Body of pancreas (tissue), 4 donors: ENCODE measurements at places on chromosomes 4 and X. TPM values are rescaled to one million over a fixed set of nuclear protein-coding genes. Genes with fewer than 3 reads are reported as not detected.

GRCh38 chrX:69535661-69536060 lies 31.5 kb downstream of the NALF2 start:
- H3K27ac ChIP-seq: no peak overlapping the region

DNA sequence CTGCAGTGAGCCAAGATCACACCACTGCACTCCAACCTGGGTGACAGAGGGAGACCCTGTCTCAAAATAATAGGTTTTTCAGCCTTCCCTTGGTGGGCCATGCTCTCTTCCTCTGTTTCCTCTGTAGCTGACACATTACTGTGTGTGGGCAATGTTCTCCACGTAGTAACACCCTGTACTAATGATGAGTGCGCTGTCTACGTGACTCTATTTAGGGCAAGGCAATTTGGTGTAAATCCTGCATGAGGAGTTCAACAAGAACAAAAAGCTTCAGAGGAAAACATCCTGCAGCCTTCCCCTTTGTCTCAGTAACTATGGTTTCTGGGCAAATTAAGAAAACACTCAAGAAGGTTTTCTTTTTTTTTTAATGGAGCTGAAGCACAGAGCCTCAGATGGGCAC lies 24.4 kb upstream of the JAKMIP1 start:
- no peak overlapping the region for H3K27ac ChIP-seq
- H3K4me1 ChIP-seq: no peaks in the 10 kb centered on the region
- no peak overlapping the region for H3K4me3 ChIP-seq

GRCh38 chrX:130836447-130836846 lies 66.6 kb downstream of the ENOX2 start:
- peaks cover 5% of the 10 kb centered on the region for H3K4me1 ChIP-seq
- no peak overlapping the region for H3K27ac ChIP-seq
- DNase-seq: no peak
- H3K27me3 ChIP-seq: no peaks in the 10 kb centered on the region
- no peak overlapping the region for H3K4me3 ChIP-seq

DNA sequence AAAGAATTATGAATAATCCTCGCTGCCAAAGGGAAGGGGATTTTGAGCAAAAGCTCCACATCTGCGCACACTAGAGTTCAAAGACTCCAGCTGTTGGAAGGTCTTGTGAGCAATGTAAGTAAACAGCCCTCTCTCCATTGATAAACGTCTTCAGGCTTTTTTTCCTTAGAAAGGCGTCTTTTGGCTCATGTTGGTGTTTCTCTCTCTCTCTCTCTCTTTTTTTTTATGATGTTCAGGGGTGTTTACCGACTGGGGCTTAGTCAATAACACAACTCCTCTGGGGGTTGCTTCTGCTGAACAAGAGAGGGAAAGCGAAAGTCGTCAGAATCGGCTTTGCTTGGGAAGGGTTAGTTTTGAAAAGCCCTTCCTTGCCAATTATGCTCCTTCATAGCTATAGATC lies 53.2 kb upstream of the C1QTNF7 start:
- DNase-seq: no peak
- H3K36me3 ChIP-seq: no peaks in the 10 kb centered on the region
- no peak overlapping the region for H3K27ac ChIP-seq
- H3K4me1 ChIP-seq: no peaks in the 10 kb centered on the region
- H3K4me3 ChIP-seq: no peak overlapping the region
- no peaks in the 10 kb centered on the region for H3K27me3 ChIP-seq

- no peak overlapping the region for H3K4me3 ChIP-seq
- no peaks in the 10 kb centered on the region for H3K27me3 ChIP-seq
- no peak overlapping the region for H3K27ac ChIP-seq
- peaks cover 55% of the 10 kb centered on the region for H3K4me1 ChIP-seq
- H3K36me3 ChIP-seq: no peaks in the 10 kb centered on the region
- no peak for DNase-seq
Observed at GRCh38 chr4:3464911-3465697, 2.0 kb downstream of the DOK7 start.

The ETDB gene
- total RNA-seq: not detected

DNA sequence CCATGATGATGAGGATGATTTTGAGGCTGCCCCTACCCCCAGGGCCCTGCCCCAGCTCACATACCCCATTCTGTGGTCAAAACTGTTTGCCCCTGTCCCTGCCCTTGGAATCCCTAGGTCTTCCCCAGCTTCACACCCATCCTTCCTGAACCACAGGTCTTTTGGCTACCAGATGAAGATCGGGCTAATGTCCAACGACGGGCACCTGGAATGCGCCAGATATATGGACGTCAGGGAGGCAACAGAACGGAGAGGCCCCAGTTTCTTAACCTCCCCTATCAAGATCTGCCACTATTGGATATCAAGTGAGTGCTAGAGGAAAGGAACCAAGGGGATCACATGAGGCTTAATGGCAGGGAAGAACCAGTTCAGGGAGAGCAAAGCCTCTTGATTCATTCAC lies 6.6 kb downstream of the GDPD2 start:
- no peaks in the 10 kb centered on the region for H3K36me3 ChIP-seq
- no peak overlapping the region for H3K4me3 ChIP-seq
- no peak for DNase-seq
- peaks cover 7% of the 10 kb centered on the region for H3K4me1 ChIP-seq
- no peaks in the 10 kb centered on the region for H3K27me3 ChIP-seq

The FAM114A1 gene
- total RNA-seq: 30.6 TPM

GRCh38 chr4:87112063-87112462 lies 108.4 kb downstream of the KLHL8 start:
- DNase-seq: no peak
- H3K27me3 ChIP-seq: no peaks in the 10 kb centered on the region
- peaks cover 7% of the 10 kb centered on the region for H3K4me1 ChIP-seq
- no peak overlapping the region for H3K4me3 ChIP-seq
- no peak overlapping the region for H3K27ac ChIP-seq
- H3K36me3 ChIP-seq: peaks cover 11% of the 10 kb centered on the region

The FAM9B gene
- not detected for total RNA-seq

- DNase-seq: no peak
- H3K36me3 ChIP-seq: no peaks in the 10 kb centered on the region
- no peaks in the 10 kb centered on the region for H3K4me1 ChIP-seq
- H3K27ac ChIP-seq: no peak overlapping the region
- no peak overlapping the region for H3K4me3 ChIP-seq
Observed at GRCh38 chrX:47683184-47683828, 24.3 kb upstream of the UXT start.

DNA sequence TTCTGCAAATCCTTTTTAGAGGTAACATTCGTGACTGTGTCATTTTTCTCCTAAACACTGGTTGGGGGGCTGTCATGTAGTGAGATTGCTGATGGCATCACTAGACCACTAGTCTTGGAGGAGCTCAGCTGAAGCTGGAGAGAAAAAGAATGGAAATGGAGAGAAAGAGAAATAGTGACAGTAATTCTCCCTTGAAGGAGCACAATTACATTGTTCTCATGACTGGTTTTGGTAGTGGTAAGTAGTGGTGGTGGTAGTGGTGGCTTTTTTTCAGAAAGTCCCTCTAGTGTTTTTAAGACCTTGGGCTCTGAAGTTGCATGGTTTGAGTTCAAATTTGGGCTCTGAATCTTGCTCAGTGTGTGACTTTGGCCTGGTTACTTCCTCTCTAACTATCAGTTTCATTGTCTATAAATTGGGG lies 99.8 kb downstream of the LARP7 start:
- no peaks in the 10 kb centered on the region for H3K36me3 ChIP-seq
- H3K4me3 ChIP-seq: no peak overlapping the region
- H3K4me1 ChIP-seq: no peaks in the 10 kb centered on the region
- H3K27ac ChIP-seq: no peak overlapping the region
- no peaks in the 10 kb centered on the region for H3K27me3 ChIP-seq

- H3K27ac ChIP-seq: no peak overlapping the region
- peaks cover 19% of the 10 kb centered on the region for H3K4me1 ChIP-seq
- H3K36me3 ChIP-seq: no peaks in the 10 kb centered on the region
- no peaks in the 10 kb centered on the region for H3K27me3 ChIP-seq
- DNase-seq: no peak
Observed at GRCh38 chr4:119189638-119190037, 22.9 kb upstream of the USP53 start.

The MXRA5 gene
- 3.3 TPM for total RNA-seq

GRCh38 chr4:78056265-78057129 lies 626 bp upstream of the FRAS1 start:
- H3K27me3 ChIP-seq: no peaks in the 10 kb centered on the region
- DNase-seq: peak; percentile 91
- H3K36me3 ChIP-seq: no peaks in the 10 kb centered on the region
- H3K4me1 ChIP-seq: peaks cover 8% of the 10 kb centered on the region

DNA sequence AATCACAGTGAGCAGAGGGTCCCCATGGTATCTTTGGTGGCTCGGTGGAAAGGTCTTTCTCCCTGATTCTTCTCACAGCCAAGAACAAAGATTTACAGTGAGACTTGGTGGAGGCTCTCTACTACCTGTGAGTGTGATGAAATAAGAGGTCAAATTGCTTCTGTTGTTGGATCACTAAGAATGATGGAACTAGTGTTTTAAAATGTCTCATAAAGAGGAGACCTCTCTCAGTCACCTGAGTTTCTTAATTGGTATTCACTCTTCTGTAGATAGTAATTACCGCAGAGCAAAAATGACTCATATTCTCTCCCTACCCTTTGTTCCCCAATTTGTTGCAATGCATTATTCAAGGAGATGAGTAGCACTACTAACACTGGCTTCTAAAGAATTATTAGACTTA lies 100.9 kb upstream of the TBC1D9 start:
- no peak overlapping the region for H3K4me3 ChIP-seq
- H3K4me1 ChIP-seq: no peaks in the 10 kb centered on the region
- no peaks in the 10 kb centered on the region for H3K36me3 ChIP-seq
- no peak overlapping the region for H3K27ac ChIP-seq
- no peak for DNase-seq
- H3K27me3 ChIP-seq: no peaks in the 10 kb centered on the region

The CNGA1 gene
- 0.33 TPM for total RNA-seq

The CT47B1 gene
- not detected for total RNA-seq

The BGN gene
- 30.7 TPM for total RNA-seq

The USP53 gene
- 47.5 TPM for total RNA-seq

DNA sequence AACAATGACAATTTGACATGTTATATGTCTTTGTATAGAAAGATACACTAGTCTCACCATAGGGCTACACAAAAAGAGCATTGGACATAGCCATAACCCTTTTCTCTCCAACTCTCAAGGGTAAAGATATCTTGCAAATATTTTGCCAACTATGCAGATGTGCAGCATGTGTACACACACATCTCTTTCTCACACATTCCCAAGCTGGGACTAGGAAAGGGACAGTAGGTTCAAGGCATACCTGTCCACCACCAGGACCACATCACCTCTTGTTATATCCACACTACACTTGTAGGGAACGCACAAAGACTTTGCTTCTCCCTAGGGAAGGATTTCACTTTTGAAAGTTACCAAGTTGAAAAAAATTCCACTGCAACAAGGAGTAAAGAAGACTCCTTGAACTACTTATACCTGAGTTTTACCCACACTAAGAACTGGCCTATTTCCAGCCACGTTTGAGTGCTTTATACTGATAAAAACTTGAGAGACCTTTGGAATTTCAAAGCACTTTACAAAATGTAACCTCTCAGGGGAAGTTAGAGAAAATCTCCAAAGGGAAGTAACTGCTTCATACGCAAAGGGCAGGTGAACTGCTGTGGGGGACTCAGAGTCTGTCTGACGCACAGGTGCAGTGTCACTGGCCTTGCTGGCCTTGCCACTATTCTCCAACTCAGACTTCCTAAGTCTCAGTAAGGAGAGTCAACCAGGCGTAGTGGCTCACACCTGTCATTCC lies 36.9 kb downstream of the NR3C2 start:
- H3K4me3 ChIP-seq: no peak overlapping the region
- peak overlapping the region; percentile 60 for H3K27ac ChIP-seq
- peak; percentile 24 for DNase-seq

- H3K27ac ChIP-seq: no peak overlapping the region
- DNase-seq: no peak
- no peaks in the 10 kb centered on the region for H3K36me3 ChIP-seq
- no peaks in the 10 kb centered on the region for H3K4me1 ChIP-seq
- H3K27me3 ChIP-seq: no peaks in the 10 kb centered on the region
Observed at GRCh38 chr4:117001077-117001476, 84.3 kb downstream of the TRAM1L1 start.

The ITM2A gene
- total RNA-seq: 30.0 TPM

The OTUD4 gene
- total RNA-seq: 13.0 TPM

DNA sequence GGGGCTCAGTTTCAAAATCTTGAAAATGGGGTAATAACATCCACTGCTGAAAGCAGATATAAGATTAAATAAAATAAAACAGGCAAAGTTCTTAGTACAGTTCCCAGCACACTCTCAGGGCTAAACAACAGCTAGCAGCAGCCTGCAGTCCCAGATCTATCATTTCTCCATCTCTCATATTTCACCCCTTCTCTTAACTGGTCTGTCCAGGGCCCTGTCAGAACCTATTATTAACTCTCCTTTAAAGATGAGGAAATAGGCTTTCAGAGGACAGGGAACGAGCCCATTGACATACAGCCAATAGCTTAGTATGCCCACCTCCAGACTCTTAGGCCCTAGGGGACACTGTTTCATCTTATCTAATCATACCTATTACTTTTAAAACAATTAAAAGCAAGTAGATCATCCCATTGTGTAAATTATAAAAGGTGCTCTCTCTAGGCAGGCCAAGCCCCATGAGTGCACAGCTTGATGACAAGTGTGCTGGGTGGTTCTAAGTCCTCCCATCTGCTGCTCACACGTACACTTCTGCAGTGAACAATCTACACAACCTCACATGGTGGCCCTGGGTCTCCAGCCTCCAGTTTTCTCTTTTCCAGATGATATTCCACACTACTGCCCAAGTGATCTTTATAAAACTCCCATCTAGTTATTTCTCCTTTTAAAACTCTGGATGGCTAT lies 119.0 kb downstream of the APBB2 start:
- no peaks in the 10 kb centered on the region for H3K27me3 ChIP-seq
- H3K4me3 ChIP-seq: no peak overlapping the region
- H3K4me1 ChIP-seq: peaks cover 7% of the 10 kb centered on the region
- DNase-seq: no peak

The VSIG4 gene
- total RNA-seq: 38.9 TPM

The FGFR3 gene
- 114 TPM for total RNA-seq

GRCh38 chrX:129836827-129837226 lies 6.9 kb downstream of the ZDHHC9 start:
- no peak for DNase-seq
- no peak overlapping the region for H3K4me3 ChIP-seq
- H3K27ac ChIP-seq: no peak overlapping the region
- H3K27me3 ChIP-seq: no peaks in the 10 kb centered on the region
- peaks cover 12% of the 10 kb centered on the region for H3K4me1 ChIP-seq

The PTPN13 gene
- 9.1 TPM for total RNA-seq

- no peaks in the 10 kb centered on the region for H3K27me3 ChIP-seq
- no peak overlapping the region for H3K4me3 ChIP-seq
- no peaks in the 10 kb centered on the region for H3K4me1 ChIP-seq
Observed at GRCh38 chrX:45743081-45743533, 542.4 kb upstream of the DIPK2B start.

DNA sequence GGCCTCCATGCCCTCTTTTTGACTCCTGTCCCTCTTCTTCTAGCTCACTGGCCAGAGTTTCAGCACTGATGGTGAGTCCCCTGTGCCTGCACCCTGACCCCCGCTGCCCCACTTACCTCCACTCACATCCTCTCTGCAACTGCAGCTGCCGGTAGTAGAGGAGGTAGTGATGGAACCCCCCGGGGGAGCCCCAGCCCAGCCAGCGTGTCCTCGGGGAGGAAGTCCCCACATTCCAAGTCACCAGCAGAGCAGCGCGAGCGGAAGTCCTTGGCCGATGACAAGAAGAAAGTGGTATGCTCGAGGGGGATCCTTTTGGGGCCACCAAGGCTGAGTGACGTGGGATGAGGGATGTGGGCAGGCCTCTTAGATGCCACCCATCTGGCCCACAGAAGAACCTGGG lies 5.8 kb downstream of the ARAF start:
- H3K27ac ChIP-seq: no peak overlapping the region
- no peak for DNase-seq
- no peaks in the 10 kb centered on the region for H3K27me3 ChIP-seq
- no peak overlapping the region for H3K4me3 ChIP-seq

The CXCL1 gene
- total RNA-seq: 17.1 TPM
